ENCODE measurements at places on chromosomes 2 and 18.

- no peak for DNase-seq
Measured at GRCh38 chr2:238166391-238167343, 7.9 kb downstream of the ERFE start.

DNA sequence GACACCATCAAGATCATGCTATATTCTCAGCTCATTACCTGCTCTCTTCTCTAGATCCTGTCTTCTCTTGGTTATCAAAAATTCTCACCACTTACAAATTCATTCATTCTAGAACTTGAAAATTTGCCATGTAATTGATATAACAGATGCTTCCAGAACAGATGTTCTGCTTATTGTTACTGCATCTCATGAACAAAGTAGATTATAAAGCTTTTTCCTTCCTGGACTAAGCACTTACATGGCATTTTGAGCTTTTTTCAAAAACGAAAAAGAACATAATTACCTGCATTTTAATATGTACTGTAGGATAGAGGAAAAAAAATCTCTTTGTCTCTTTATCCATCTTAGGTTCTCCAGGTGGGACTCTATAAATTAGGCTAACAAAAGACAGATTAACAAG is 79.6 kb upstream of the CREB1 start:
- DNase-seq = no peak

- no peak for DNase-seq
Measured at GRCh38 chr2:200270732-200271131, 35.8 kb upstream of the SPATS2L start.

DNA sequence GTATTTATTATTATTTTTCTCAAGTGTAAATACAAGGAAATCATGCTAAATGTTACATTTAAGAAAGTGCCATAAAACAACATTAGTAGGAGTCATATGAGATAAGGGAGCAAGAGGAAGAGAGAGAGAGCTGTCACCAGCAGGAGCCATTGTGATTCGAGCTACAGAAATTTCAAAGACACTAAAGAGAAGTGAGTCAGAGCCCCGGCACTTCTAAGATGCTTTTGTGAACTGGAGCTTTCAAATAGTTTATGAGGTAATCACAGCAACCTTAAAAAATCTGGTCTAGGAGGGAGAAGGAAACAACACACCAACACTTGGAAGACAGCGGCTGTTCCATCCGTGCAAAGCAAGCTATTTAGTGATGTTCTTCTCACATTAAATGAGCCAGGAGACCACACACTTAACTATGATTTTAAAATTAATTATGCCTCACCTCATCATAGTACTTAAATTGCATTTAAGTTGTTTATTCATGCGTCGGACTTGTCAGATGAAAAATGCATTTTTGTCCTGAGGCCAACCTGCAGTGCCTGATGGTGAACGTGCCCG is 382.7 kb upstream of the SALL3 start:
- no peak for DNase-seq

GRCh38 chr18:4453874-4454536 is 1.1 kb downstream of the DLGAP1 start:
- no peak for DNase-seq

- no peak for DNase-seq
Measured at GRCh38 chr2:147101941-147102790, 742.7 kb upstream of the ACVR2A start.

- no peak for DNase-seq
Measured at GRCh38 chr18:59228351-59228750, 8.4 kb downstream of the GRP start.

DNA sequence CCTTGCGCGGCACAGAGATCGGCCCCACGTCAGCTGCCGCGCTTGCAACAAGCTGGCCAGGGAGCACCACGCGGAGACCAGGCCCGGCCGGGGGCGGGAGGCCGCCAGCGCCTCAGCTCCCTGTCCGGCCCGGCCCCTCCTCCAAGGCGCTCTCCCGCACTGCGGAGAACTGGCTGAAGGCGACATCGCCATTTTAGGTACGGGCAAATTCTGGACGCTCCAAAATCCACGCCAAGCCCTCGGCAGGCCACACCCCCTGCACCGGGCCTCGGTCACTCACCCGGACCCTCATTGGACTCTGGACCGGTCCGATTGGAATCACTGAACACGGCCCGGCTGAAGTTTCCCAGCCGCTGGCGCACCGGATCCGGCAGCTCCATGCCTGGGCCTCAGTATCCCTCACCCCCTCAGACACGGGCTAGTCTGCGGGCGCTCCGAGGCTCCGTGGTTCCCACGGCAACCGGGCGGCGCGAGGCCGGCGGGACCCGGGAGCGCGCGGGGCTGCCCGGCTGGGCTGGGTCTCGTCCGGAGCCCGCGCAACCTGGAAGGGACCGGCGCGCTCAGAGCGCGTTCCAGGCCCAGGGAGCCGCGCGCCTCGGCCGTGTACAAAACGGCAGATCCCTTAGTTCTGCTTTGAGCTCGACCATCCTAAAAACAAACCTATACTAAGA is at the start of gene TMEM17:
Gene TMEM17, minus strand, starts transcription at position 446 of the 671 bp plus-strand sequence. Its CDS starts 66 bp downstream, at position 380.
- DNase-seq = no peak

GRCh38 chr18:41905786-41906527 is 49.1 kb upstream of the PIK3C3 start:
- no peak for DNase-seq

GRCh38 chr18:51559198-51559901 is 361.9 kb upstream of the MEX3C start:
- no peak for DNase-seq

- DNase-seq = no peak
Measured at GRCh38 chr18:72672364-72673184, 128.4 kb upstream of the CBLN2 start.

GRCh38 chr2:152555048-152555447 is 162.2 kb downstream of the PRPF40A start:
- no peak for DNase-seq

- no peak for DNase-seq
Measured at GRCh38 chr2:41784496-41784895, 263.3 kb upstream of the PKDCC start.

- DNase-seq = no peak
Measured at GRCh38 chr2:201786471-201786870, 5.7 kb upstream of the ALS2 start.

- DNase-seq = no peak
Measured at GRCh38 chr2:114727012-114727411, 284.6 kb downstream of the DPP10 start.

DNA sequence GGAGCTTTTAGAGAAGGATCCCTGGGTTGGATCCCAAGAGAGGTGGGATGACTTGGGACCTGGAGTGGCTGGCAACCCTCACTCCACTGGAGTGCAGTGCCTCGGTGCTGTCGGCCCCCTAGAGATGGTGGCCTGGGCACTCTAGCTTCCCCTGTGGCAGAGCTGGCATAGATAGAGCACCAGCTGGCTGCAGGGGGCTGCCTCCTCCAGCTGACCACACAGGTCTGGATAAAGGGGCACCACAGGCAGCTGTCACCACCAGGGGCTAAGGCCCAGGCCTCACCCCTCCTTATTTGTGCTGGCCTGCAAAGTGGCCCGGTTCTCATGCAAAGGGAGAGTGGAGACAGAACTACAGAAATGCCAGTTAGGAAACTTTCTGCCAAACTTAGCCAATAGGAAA is 74.3 kb downstream of the ZBTB7C start:
- DNase-seq = no peak

DNA sequence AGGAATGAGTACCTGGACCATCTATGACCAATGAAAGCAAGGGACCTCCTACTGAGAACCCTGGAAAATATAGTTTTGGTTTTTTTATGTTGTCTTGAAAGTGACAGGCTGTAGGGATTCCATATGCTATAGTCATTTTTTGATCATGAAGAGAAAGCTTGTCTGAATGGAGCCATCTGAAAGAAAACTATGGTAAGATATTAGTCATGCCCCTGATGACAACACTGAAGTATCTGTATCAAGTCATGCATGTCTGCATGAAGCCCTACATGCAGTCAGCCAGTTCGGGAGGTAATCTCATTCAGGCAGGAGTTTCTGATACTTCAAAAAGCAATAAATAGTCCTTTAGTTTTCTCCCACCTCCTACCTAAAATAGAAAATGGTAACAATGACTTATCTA is 1042.0 kb downstream of the DPP10 start:
- no peak for DNase-seq

- no peak for DNase-seq
Measured at GRCh38 chr18:3869848-3870247, 419.9 kb downstream of the TGIF1 start.

GRCh38 chr2:209380293-209380692 is 43.6 kb upstream of the MAP2 start:
- no peak for DNase-seq

DNA sequence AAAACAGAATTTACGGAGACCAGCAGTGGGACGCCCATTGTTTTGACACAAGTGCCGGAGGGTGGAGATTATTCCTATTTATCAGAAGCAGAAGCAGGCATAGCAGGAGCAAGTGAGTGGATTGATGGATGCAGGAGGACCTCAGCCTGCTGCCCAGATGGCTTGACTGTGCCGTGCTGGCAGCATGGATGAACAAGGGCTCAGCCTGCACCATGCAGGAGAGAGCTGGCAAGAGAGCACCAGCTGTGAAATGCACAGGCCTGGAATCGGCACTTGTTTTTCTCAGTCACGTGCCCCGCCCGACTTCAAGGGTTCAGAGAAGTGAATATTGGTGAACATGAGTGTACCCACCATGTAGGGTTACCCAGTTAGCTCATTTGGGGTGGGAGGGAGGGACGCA is 4.0 kb downstream of the IL1R2 start:
- no peak for DNase-seq

DNA sequence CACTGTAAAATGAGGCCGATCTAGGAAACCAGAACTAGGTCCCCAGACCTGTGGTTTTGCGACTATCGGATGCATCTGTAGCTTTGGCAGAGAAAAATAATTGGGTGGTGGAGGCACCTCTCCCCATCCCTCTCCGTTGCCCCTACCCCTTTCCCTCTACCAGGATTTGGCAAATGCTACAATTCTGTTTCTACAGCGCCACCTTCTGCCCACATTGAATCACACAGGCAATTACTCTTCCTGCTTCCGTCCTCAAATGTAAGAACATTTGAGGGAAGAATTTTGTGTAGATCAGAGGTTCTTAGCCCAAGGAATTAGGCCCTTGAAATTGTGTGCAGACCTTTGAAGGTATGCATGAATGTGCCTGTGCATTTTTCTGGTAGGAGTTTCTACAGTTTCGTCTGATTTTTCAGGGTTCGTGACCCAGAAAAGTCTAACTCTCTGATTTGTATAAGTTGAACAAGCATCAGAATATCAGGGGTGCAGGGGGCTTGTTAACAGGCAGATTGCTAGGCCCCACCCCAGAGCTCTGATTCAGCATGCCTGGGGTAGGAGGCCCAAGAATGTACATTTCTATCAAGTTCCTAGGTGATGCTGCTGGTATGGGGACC is 11.2 kb downstream of the ATP6V1B1 start:
- DNase-seq = peak; percentile 12

- no peak for DNase-seq
Measured at GRCh38 chr2:201114846-201115245, 1.1 kb upstream of the CFLAR start.

GRCh38 chr2:99631700-99632099 is 141.9 kb upstream of the REV1 start:
- no peak for DNase-seq

GRCh38 chr2:213733893-213734292 is 449.6 kb downstream of the SPAG16 start:
- DNase-seq = no peak

DNA sequence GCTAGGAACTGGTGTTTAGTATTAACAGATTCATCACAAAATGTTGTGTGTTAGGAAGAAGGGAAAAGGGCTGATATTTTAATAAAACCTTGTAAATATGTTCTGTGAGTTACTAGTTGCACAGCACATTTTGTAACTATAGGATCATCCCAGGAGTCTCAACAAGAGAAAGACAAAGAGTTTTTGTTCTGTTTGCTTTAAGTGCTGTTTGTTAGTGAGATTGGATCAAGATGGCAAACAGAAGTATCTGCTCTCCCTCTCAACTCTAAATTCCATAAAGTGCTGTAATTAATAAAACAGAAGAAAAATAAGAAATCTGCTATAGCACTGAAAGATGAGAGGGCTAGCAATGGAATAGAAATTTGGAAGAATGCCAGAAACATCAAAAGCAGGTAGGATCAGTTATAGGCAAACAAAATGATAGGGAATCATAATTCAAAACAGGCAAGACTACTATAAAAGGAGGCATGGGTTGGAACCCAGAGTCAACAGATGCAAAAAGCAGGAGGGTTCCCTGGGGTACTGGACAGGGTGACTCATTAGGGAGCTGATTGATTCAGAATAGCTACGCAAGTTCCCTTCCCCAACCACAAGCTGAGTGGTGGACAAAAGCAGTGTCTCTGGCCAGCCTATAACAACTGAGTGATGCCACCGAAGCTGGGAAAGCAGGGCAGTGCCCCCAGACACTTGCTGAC is 75.8 kb downstream of the DYNC1I2 start:
- no peak for DNase-seq

DNA sequence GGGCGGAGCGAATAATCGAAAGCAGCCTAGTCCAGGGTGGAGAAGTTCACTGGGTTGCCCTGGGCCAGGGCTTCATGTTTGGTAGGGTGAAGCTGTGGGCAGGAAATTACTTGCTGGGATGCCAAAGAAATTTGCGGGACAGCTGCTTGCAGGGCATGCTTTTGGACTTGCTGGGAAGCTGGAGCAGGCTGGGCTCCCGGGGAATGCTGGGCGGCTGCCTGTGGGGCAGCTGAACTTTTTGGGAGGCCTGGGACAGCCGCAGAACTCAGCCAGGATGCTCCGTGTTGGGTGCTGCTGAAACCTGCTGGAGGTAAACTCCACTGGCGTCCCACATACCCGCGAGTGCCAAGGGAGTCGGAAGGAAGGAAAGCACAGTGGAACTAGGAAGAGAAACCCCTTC is 31.9 kb downstream of the ASB1 start:
- DNase-seq = no peak

DNA sequence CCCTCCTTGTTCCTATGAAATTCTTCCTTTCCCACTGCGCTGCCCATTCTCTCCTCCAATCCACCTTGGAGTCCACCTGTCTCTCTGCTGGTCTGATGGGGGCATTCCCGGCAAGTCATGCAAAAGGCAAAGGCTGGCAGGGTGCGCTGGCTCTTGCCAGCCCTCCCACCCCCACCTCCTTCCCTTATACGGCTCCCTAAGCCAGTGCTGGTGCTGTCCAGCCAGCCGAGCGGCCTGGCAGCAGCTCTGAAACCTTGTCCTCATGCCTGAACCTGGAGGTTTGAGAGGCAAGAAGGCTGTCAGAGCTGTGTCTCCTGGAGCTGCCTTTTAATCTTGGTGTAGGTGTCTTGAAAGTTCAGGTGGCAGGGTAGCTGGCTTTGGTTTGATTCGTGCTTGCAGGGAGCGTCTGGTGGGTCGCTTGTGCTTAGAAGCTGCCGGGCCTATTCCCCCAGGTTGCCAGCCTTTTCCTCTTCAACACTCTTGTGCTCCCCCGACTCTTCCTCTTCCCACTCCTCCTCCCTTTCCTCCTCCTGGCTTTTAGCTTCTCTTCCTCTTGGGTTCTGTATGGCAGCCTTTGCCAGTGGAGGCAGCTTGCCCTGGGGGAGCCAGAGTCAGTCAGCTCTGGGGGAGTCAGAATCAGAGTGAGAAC is 748 bp downstream of the LIPG start:
- DNase-seq = no peak

- DNase-seq = no peak
Measured at GRCh38 chr2:33212151-33212550, 264.3 kb upstream of the RASGRP3 start.
